Activated naive CD4-positive, alpha-beta T cell treated with anti-CD3 and anti-CD28 coated beads for 36 hours (primary cell): ENCODE measurements at places on chromosomes 12 and 14. TPM values are rescaled to one million over a fixed set of nuclear protein-coding genes. Genes with fewer than 3 reads are reported as not detected.
A peak's percentile ranks its signal among the peaks of the same experiment; 100 is the strongest.

The SERPINA10 gene
- not detected for total RNA-seq

The WNT5B gene
- not detected for total RNA-seq

The DHH gene
- 0.07 TPM for total RNA-seq

The PIWIL1 gene
- not detected for total RNA-seq

The ASB8 gene
- total RNA-seq = 36.7 TPM

The GDF11 gene
- total RNA-seq = 4.2 TPM

GRCh38 chr12:108744021-108744897 is 12.9 kb upstream of the CORO1C start:
- no peaks in the 10 kb centered on the region for H3K36me3 ChIP-seq
- no peak overlapping the region for H3K27ac ChIP-seq
- no peak for DNase-seq
- no peak overlapping the region for H3K4me3 ChIP-seq

GRCh38 chr12:21456291-21456780 is 18.9 kb downstream of the PYROXD1 start:
- DNase-seq = peak; percentile 55
- peaks cover 43% of the 10 kb centered on the region for H3K4me1 ChIP-seq
- H3K27ac ChIP-seq = peak overlapping the region; percentile 88
- H3K4me3 ChIP-seq = peak overlapping the region; percentile 38
- no peaks in the 10 kb centered on the region for H3K27me3 ChIP-seq
- H3K36me3 ChIP-seq = peaks cover 37% of the 10 kb centered on the region

- no peaks in the 10 kb centered on the region for H3K36me3 ChIP-seq
- DNase-seq = no peak
- no peak overlapping the region for H3K4me3 ChIP-seq
- H3K27ac ChIP-seq = no peak overlapping the region
Measured at GRCh38 chr12:100674036-100674888, 100.8 kb downstream of the GAS2L3 start.

- DNase-seq = no peak
- H3K27ac ChIP-seq = no peak overlapping the region
- no peaks in the 10 kb centered on the region for H3K27me3 ChIP-seq
- H3K4me1 ChIP-seq = peaks cover 50% of the 10 kb centered on the region
Measured at GRCh38 chr12:50545213-50545612, 40.4 kb downstream of the DIP2B start.

DNA sequence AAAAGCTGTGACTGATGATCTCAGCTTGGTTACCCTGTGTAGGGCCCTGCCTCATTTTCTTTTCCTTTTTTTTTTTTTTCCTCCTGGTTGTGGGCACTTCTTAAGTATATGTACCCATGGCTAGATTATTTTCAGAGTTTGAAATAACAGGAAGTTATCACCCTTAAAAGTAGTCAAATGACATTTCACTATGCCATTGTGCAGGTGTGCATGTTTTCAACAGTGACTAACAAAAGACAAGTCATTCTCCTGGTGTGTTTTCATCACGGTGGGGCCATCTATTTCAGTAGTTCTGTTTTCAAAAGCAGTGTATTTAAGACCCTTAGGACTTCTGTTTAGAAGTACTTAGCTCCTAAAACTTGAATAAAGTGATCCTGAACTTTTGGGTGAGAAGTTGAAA is 15.0 kb downstream of the GABARAPL1 start:
- H3K4me3 ChIP-seq = no peak overlapping the region
- peaks cover 7% of the 10 kb centered on the region for H3K36me3 ChIP-seq
- no peak for DNase-seq
- no peak overlapping the region for H3K27ac ChIP-seq
- H3K27me3 ChIP-seq = no peaks in the 10 kb centered on the region

GRCh38 chr14:85663256-85663655 is 133.3 kb downstream of the FLRT2 start:
- no peaks in the 10 kb centered on the region for H3K4me1 ChIP-seq
- H3K27ac ChIP-seq = no peak overlapping the region
- DNase-seq = no peak
- no peaks in the 10 kb centered on the region for H3K27me3 ChIP-seq
- H3K36me3 ChIP-seq = no peaks in the 10 kb centered on the region

- H3K27ac ChIP-seq = no peak overlapping the region
- DNase-seq = no peak
- no peak overlapping the region for H3K4me3 ChIP-seq
- peaks cover 17% of the 10 kb centered on the region for H3K27me3 ChIP-seq
Measured at GRCh38 chr12:130401703-130402102, 64.0 kb downstream of the PIWIL1 start.

GRCh38 chr12:8501720-8502119 is 11.6 kb upstream of the CLEC4D start:
- H3K36me3 ChIP-seq = no peaks in the 10 kb centered on the region
- H3K4me3 ChIP-seq = no peak overlapping the region
- peaks cover 11% of the 10 kb centered on the region for H3K27me3 ChIP-seq
- H3K27ac ChIP-seq = no peak overlapping the region
- H3K4me1 ChIP-seq = peaks cover 4% of the 10 kb centered on the region

GRCh38 chr12:119288576-119288975 is 46.0 kb upstream of the CCDC60 start:
- no peak overlapping the region for H3K4me3 ChIP-seq
- no peak overlapping the region for H3K27ac ChIP-seq
- DNase-seq = no peak

GRCh38 chr14:72256055-72256454 is 323.8 kb downstream of the RGS6 start:
- peak; percentile 25 for DNase-seq
- no peaks in the 10 kb centered on the region for H3K4me1 ChIP-seq
- H3K4me3 ChIP-seq = no peak overlapping the region
- peaks cover 5% of the 10 kb centered on the region for H3K27me3 ChIP-seq

DNA sequence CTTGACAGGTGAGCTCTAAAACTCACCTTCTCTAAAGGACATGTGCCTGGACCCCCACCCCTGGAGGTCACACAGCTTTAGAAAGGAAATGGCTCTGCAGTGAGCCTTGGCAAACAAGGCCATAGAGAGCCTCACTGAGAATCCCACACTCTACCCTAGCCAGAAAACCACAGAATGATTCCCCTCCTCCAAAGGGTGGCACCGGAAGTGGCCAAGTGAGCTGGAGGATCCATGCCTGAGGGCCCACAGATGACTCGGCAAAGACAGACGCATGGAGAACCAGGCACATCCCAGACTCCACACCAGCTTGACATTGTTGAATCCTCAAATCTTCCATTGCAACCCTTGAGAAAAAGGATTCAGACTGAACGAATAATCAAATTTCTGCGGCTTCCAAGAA is 54.2 kb upstream of the PTHLH start:
- peaks cover 7% of the 10 kb centered on the region for H3K27me3 ChIP-seq
- no peaks in the 10 kb centered on the region for H3K36me3 ChIP-seq
- no peaks in the 10 kb centered on the region for H3K4me1 ChIP-seq
- no peak overlapping the region for H3K27ac ChIP-seq
- no peak for DNase-seq

- H3K36me3 ChIP-seq = peaks cover 2% of the 10 kb centered on the region
- no peaks in the 10 kb centered on the region for H3K27me3 ChIP-seq
- H3K27ac ChIP-seq = no peak overlapping the region
- no peak overlapping the region for H3K4me3 ChIP-seq
- no peaks in the 10 kb centered on the region for H3K4me1 ChIP-seq
- DNase-seq = no peak
Measured at GRCh38 chr12:30110498-30110897, 326.8 kb upstream of the TMTC1 start.
